ENCODE measurements at places on chromosomes 2 and 18. TPM values are rescaled to one million over a fixed set of nuclear protein-coding genes. Genes with fewer than 3 reads are reported as not detected.

The STARD7 gene
- total RNA-seq, result 66.1 TPM

The APOB gene
- total RNA-seq, result 0.20 TPM

The CBLN2 gene
- not detected for total RNA-seq

The SP5 gene
- total RNA-seq, result 0.16 TPM

The CRYBA2 gene
- total RNA-seq, result not detected

The SLC4A5 gene
- total RNA-seq, result 0.56 TPM

The MAP2 gene
- total RNA-seq, result 6.4 TPM

The FOXD4L1 gene
- 0.16 TPM for total RNA-seq

The ZAP70 gene
- total RNA-seq, result 0.76 TPM

The POTEC gene
- total RNA-seq, result not detected

The ZNF396 gene
- total RNA-seq, result 0.80 TPM

The CYRIA gene
- total RNA-seq, result 1.3 TPM

The WNT6 gene
- not detected for total RNA-seq

The TMEM178A gene
- 0.40 TPM for total RNA-seq

The BABAM2 gene
- total RNA-seq, result 29.5 TPM

The LGALSL gene
- total RNA-seq, result 35.8 TPM

The SANBR gene
- total RNA-seq, result 5.3 TPM

The ASAP2 gene
- total RNA-seq, result 6.4 TPM

The SCN7A gene
- 0.48 TPM for total RNA-seq

Data from esophagus mucosa (tissue), 1 donor.